Activated T-helper 1 cell treated with anti-CD3 and anti-CD28 coated beads, Interleukin-2, amount 50 U/mL, for 16 hours (primary cell): ENCODE measurements at places on chromosomes 11 and 22.
A peak's percentile ranks its signal among the peaks of the same experiment; 100 is the strongest.

DNA sequence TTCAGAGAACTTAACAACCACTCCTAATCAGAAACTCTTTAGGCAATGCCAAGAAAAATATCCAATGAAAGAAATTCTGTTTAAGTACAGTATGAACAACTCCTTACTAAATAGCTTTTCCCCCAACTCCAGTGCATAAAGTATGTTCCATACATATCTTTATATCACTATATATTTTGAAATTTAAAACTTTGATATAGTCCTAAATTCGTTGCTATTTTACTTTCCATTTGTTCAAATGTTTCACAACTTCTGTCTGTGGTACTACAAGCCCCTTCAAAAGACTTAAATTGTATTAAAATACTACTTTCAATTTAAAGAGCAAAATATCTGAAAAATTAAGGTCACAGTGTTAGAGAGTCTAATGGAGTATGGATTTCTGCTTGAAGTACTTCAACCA lies 52.6 kb downstream of the STK33 start:
- no peak for DNase-seq

DNA sequence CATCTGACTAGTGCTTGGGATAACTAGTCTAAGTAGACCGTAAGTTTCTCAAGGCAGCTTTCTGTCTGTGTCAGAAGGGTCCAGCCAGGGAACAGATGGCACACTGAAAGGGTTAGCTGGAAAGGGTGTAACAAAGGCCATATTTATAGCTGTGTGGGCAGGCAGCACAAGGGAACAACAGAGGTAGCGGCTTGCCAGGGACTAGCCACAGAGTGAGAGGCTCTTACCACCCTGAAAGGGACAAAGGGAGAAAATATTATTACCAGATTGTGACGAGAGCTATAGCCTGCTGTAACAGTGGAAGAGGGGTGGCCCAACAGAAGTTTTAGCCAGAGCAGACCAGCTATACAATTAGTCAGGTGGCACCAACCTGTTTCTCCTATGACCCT lies 129.4 kb downstream of the CCDC34 start:
- DNase-seq, result no peak

- no peak for DNase-seq
These were observed 6.8 kb upstream of the OR2AT4 start for GRCh38 chr11:75103380-75104026.

GRCh38 chr22:38655519-38656255 lies 505 bp downstream of the FAM227A start:
- DNase-seq, result no peak

DNA sequence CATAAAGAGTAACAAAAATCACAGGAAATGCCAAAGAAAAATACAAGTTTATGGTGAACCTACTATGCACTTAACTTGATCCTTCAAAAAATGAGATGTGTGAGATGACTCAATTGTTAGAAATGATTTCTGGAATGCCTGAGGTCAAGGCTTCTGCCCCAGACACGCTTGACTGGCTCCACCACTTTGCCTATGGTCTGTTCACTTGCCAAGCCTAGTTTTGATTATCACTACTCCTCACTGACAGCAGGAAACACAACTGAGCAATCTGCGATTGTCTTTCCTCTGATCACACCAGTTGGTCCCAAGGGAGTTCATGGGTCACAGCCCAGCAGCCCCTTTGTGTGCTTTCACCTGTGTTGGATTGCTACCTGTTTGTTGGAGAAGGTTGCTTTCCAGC lies 20.6 kb upstream of the PRDM10 start:
- no peak for DNase-seq

GRCh38 chr11:35322318-35322979 lies 96.9 kb downstream of the SLC1A2 start:
- no peak for DNase-seq

DNA sequence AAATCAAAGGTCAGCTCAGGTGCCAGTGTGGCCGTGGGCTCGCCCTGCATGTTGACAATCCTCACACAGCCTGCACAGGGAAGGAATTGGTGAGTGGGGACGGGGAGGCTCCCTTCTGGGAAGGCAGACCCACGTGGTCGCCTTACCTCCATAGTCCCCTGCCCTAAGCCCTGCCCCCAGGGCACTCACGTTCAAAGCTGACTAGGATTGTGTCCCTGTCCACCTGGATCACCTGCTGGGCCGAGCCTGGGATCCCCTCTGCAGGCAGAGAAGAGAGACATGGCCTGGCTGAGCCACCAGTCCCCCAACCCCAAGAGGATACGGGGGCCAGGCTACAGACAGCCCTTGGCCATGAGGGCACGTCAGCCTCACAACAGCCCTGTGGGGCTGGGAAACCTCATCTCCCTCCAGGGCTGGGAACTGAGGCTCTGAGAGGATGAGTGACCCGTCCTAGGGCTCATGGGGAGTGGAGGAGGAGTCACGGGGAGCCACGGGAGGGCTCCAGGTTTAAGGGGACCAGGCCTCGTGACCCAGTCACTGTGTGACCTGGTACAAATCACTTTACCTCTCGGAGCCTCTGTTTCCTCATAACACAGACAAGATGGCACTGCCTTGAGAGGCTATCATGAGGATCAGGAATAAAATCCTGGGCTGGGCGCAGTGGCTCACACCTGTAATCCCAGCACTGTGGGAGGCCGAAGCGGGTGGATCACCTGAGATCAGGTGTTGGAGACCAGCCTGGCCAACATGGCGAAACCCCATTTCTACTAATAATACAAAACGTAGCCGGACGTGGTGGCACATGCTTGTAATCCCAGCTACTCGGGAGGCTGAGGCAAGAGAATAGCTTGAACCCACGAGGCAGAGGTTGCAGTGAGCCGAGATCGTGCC lies 12.1 kb upstream of the SF1 start:
- no peak for DNase-seq

- DNase-seq, result no peak
These were observed 237.5 kb downstream of the MIAT start for GRCh38 chr22:26894766-26895485.

DNA sequence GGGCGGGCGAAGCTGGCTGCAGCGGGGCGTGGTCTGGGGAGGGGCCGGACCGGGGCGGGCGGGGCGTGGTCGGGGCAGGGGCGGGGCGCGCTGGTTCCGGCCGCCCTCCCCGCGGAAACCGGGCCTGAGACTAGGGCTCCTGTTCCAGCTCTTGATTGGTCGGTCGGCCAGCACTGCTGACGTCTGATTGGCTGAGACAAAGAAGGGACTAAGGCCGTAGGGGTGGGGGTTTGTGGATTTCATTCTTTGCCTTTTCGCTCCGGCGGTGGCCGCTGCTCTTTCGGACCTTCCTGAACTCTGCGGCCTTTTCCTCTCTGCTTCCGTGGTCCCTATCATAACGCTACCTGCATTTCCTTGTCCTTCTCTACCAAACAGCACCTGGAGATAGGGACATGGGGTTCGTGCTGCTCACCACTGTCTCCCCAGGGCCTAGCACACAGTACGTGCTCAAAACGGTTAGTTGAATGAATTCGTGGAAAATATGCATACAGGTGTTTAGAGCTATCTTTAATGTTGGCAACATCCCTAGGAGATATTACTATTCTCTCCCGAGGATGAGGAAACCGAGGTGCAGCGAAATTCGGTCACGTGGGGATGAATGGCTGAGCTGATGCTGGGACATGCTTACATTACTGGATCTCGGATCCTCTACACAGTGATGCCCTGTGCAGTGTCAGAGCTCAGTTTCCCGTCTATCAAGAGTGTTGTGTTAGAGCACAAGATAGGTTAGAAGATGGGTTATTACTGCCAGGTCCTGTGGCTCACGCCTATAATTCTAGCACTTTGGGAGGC lies 62.8 kb downstream of the NFAM1 start:
- DNase-seq, result peak; percentile 61

GRCh38 chr11:61164606-61165424 lies 3.6 kb upstream of the VPS37C start:
- DNase-seq, result no peak

GRCh38 chr11:93908689-93909088 lies 58.3 kb upstream of the VSTM5 start:
- no peak for DNase-seq
